Spleen (tissue), 13 donors: ENCODE measurements at places on chromosomes 7 and 10.

DNA sequence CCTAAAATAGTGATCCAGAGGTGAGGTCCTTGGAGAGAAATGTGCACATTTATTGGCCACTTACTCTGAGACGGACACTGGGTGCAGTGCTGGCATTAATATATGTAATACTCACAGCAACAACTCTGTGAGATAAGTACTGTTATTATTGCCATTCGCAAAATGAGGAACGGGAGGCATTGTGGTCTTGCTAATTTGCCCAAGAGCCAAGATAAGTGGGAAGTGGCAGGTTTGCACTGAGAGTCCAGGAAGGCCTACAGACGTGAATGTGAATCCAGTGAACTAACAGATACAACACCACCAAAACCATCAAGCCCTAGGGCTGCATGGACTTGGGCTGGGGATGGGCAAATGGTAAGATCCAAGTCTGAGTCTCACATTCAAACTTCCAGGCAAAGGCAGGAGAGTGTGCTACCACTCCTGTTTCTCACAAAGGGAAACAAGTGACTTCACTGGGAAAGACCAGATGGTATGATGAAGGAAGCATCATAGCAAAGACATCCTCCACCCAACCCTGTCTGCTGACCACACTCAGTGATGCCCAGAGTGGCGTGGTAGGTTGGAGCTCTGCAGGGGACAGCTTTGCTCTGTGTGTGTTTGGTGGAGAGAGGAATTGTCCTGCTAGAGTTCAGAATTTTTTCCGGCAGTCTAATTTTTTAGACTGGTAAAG, 19.2 kb downstream of the TMEM273 start:
- DNase-seq, result no peak

DNA sequence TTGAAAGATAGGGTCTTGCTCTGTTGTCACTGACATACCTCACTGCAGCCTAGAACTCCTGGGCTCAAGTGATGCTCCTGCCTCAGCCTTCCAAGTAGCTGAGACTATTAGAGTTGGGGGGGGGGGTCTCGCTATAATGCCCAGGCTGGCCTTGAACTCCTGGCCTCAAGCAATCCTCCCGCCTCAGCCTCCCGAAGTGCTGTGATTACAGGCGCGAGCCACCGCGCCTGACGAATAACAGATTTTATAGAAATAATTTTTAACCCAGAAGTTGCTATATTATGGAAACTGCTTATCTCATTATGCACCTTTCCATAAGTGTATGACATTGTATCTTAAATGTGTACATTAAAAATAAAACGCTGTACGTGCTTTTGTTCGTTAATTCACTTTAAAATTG, 846 bp downstream of the ANKRD26 start:
- DNase-seq, result no peak

- DNase-seq, result no peak
Observed at GRCh38 chr10:58976254-58976653, 200.2 kb upstream of the PHYHIPL start.

- DNase-seq, result no peak
Observed at GRCh38 chr7:43602256-43602655, 19.3 kb downstream of the STK17A start.

GRCh38 chr7:129298268-129298893, 73.6 kb downstream of the AHCYL2 start:
- no peak for DNase-seq

DNA sequence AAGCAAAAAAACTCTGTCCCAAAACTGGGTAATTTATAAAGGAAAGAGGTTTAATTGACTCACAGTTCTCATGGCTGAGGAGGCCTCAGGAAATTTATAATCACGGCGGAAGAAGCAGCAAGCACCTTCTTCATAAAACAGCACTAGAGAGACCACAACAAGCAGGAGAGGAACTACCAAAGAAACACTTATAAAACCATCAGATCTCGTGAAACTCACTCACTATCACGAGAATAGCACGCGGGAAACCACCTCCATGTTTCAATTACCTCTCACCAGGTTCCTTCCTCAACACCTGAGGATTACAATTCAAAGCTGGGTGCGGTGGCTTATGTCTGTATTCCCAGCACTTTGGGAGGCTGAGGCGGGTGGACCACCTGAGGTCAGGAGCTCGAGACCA, 48.5 kb downstream of the PDIA4 start:
- DNase-seq, result peak; percentile 23

DNA sequence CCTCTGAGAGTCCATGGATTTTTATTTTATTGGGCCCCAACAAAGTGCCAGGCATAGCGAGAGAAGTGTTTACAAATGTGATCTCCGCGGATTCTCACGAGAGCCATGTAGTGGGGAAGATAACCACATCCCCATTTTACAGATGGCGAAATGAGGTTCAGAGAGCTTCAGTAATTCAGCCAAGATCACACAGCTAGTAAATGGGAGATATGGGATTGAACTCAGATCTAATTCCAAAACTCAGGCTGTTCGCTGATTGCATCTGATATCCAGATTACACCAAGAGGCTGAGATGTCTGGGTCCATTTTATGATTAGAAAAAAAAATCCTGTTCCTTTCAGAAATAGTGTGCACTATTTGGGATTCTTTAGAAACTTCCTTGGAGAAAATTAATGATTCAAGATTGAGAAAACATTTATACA, 1.3 kb downstream of the FAS start:
- DNase-seq, result no peak

DNA sequence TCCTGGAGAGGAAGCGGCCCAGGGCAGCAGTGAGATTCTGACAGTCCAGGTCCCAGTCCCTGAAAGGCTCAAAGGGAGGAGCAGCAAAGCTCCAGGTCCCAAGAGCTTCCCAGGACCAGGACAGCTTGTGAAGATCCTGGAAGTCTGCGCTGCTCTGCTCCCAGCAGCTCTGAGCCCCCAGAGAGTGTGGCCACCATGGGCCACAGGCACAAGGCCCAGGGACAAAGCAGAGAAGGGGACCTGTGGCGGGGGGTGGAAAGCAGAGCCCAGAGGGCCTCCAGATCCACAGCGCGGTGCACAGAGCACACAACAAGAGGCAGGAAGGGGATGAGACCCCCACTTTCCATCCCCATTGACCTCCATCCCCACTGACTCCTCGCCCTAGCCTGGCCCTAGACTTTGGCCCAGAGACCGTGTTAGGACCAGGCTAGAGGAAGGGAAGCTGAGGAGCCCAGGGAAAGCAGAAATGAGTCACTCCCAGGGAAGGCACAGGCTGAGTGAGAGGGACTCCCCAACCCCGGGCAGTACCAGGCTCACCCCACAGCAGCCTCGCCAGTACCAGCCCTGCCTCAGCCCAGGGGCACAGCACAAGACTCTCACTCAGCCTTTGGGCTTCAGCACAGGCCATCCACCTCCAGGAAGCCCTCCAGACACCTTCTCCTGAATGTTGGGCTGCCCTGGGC, 75.5 kb downstream of the GRID1 start:
- peak; percentile 59 for DNase-seq

DNA sequence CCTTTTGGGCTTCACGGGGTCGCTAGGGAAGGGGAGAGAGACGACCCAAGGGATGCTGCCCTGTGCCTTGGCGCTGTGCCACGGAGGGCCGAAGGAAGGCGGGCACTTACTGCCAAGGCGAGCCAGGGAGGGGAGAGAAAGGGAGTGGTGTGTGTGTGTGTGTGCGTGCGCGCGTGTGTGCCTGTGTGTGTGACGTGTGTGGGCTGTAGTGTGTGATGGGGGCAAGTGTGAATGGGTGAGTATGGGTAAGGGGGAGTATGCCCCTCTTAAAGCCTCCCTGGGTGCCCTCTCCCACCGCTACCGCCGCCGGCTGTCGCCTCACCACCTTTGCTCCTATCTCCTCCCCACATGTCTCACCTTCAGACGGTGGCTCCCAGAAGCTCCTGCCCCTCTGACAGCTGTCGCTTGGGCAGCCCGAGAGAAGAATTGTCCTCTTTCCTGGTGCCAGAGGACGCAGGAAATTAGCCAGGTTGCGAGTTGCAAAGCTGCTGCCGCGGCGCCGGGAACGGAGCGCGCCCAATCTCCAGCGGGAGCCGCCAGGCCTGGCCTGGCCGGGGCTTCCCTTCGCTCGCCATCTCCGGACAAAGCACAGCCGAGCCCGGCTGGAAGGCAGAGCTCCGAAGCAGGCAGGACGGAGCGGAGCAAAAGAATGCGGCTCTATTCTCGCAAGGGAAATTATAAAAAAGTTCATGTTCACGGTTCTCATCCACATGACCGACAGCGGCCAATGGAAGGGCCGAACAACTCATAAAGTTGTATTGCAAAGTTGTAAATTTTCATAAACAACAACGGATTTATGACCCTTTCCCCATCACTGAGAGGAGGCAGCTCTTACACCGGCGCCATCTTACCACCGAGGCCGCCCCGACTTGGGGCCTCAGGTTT, at the start of gene HOXA3:
Gene HOXA3 (minus strand): TSS at position 653 of the 885 bp plus-strand sequence. CDS start 41,943 bp downstream, outside the sequence.
- DNase-seq, result peak; percentile 76

GRCh38 chr10:72137583-72137982, 49.2 kb upstream of the SPOCK2 start:
- no peak for DNase-seq

GRCh38 chr7:30923774-30924413, 12.2 kb downstream of the AQP1 start:
- peak; percentile 71 for DNase-seq

DNA sequence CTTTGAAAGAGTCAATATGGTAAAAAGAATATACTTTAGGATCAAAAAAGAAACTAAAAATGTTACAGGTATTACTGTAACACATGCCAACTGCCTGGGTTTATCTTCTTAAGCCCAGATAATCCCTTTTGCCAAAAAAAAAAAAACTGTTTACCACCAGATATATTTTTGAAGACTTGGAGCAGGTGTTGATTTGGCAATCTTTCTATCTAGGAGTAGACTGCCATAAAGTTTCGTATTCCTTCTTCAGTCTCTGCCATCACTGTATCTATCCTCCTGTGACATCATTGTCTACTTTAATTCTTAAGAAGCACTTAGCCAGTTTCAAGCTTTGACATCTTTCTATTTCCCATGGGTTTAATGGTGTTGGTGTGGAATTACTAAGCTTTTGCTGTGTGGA, 161.0 kb downstream of the ST7 start:
- no peak for DNase-seq

DNA sequence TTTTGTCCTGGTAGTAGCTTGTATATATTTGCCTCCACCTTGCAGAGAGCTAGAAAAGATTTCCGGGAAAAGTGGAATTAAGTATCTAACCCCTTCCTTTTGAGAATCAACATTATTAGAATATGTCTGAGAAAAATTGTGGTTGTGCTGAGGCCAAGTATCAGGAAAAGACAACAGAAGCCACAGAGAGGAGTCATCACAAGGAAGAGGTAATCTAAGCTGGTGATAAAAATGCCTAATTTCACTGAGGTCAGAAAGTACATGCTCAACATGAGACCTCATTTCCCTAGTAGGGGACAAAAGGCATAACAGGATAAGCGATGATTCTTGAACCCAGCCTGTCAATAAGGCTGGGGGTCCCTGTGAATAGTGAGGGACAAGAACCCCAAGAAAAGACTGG, 97.0 kb upstream of the PDE1C start:
- no peak for DNase-seq

- no peak for DNase-seq
Observed at GRCh38 chr7:141027043-141027442, 12.3 kb upstream of the MRPS33 start.

GRCh38 chr10:29113616-29113945, 175.3 kb upstream of the LYZL1 start:
- DNase-seq, result no peak

GRCh38 chr10:121503587-121504051, 94.6 kb downstream of the FGFR2 start:
- no peak for DNase-seq

DNA sequence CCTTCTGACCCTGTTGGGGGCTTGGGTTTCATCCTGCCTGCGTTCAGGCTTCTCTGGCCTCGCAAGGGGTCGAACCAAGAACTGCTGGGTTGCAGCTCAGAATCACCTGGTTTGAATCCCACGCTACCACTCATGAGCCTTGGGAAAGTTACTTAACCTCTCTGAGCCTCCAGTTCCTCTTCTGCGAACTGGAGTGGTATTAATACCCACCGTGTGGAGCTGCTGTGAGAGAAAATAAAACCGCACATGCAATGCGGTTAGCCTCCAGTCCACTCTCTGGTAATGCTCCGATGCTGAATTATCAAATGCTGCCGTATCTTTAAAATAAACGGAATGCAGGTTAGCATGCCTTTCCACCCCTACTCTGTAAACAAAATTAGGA, 171.9 kb downstream of the ARHGAP12 start:
- no peak for DNase-seq

GRCh38 chr10:102919992-102920739, 2.1 kb downstream of the CNNM2 start:
- no peak for DNase-seq

DNA sequence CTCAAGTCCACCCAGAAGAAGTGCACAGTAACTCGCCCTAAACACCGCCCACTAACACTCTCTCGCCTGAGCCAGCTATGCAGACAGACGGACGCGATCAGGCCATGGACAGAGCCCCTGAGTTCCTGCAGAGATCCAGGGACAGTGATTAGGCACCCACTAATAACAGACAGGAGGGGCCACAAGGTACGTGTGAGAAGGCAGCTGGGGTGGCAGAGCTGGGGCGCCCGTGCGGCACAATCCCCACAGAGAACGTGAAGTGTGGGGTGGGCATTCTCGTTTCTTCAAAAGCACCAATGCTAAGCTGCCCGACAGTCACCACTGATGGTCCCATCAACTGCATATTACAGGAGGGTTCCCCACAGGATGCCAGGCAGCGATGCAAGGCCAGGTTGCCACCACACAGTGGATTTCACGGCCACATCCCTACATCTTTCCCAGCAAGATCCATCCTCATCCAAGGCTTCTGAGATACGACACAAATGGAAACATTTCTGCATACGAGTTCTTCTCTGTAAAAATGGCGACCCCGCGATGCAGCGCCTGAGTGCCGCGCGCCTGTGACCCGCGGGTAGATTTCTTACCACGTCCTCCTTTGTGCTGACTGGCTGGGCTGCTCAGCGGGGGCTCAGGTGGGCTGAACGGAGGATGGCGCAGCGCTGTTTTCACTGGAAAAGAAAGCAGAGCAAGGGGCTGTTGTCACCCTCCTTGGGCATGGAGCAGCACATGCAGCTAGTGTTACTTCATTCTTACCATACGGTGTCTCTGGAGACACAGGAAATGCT, 237.5 kb downstream of the TNS3 start:
- peak; percentile 49 for DNase-seq

DNA sequence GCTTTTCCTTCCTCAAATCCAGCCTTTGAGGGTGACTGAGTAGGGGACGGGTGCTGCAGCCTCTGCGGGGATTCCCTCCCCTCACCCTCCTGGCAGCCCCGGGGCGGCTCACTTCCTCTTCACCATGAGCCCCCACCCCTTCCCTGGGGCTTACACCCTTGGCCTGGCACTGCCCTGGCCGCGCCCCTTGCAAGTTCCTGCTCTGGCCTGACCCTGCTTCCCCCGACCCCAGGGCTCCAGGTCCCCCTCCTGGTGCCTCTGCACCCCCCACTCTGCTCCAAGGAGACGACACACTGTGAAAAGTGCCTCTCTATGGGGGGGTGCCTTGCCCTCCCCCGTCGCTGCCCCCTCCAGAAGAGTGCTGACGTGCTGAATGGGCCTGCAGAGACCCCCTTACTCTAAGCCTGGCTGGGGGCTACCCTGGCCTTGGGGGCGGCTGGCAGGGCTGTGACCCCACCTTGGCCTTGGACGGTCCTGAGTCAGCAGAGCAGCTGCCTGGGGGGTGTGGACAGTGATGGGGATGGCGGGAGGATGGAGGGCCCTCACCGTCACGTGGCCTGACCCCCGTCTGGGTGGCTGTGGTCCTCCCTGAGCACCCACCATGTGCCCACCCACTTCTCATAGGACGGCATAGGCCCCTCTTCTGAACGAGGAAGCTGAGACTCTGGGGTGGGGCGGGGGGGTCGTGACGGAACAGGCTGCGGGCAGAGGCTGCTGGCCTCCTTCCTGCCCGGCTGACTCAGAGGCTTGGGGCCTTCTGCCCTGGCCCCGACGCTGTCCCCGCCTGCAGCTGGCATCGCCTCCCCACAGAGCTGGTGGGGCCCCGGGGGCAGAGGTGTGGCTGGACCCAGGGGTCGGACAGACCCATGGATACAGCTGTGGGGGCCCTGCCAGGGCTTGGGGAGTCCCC, 9.8 kb downstream of the LFNG start:
- peak; percentile 98 for DNase-seq
